Muscle of leg (tissue), 16 donors: ENCODE measurements at places on chromosomes 7 and 10.

GRCh38 chr7:28759475-28759971 lies 198.6 kb downstream of the TRIL start:
- no peak for DNase-seq

DNA sequence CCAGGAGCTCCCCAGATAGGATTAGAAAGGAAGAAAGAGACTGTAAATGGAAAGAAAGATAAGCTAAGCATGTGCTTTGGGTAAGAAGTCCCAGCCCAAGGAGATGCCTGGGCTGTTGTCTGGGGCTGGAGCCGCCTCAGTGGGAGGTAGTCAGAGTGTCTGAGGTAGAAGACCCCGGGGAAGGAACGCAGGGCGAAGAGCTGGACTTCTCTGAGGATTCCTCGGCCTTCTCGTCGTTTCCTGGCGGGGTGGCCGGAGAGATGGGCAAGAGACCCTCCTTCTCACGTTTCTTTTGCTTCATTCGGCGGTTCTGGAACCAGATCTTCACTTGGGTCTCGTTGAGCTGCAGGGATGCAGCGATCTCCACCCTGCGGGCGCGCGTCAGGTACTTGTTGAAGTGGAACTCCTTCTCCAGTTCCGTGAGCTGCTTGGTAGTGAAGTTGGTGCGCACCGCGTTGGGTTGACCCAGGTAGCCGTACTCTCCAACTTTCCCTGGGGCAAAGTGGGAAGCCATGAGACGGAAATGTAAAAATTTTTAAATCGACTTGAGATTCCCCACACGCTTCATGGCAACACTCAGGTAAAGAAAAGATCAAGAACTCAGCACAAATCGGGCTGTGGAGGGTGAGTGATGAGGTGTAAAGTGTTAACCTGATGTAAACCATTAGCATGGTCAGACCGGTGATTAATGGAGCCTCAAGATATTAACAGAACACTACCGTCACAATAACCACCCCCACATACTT lies 1.3 kb downstream of the HOXA1 start:
- no peak for DNase-seq

GRCh38 chr7:17493446-17493845 lies 195.0 kb downstream of the AHR start:
- DNase-seq = no peak

- no peak for DNase-seq
Observed at GRCh38 chr10:108908096-108908495, 1015.2 kb downstream of the XPNPEP1 start.

DNA sequence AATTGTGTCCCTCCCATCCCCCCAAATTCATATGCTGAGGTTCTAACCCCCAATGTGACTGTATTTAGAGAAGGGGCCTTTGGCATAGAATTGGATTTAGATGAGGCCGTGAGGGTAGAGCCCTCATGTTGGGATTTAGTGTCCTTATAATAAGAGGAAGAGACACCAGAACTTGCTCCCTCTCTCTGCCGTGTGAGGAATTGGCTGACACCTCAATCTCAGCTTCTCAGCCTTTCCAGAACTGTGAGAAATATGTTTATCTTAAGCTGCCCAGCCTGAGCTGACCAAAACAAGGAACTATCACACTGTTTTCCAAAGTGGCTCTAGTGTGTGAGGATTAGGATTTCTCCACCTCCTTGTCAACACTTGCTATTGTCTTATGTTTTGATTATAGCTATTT lies 400.0 kb upstream of the FZD8 start:
- no peak for DNase-seq

- DNase-seq = peak; percentile 69
Observed at GRCh38 chr10:58667658-58668310, 155.1 kb downstream of the BICC1 start.

GRCh38 chr10:94307046-94307615 lies 55.6 kb downstream of the NOC3L start:
- DNase-seq = no peak

- DNase-seq = no peak
Observed at GRCh38 chr10:101373063-101373462, 19.1 kb downstream of the BTRC start.
